ENCODE measurements at places on chromosomes 4 and X. TPM values are rescaled to one million over a fixed set of nuclear protein-coding genes. Genes with fewer than 3 reads are reported as not detected.

The GAGE12C gene
- not detected for polyA plus RNA-seq

The EREG gene
- not detected for polyA plus RNA-seq

The LRCH2 gene
- not detected for polyA plus RNA-seq

The LSM6 gene
- 70.9 TPM for polyA plus RNA-seq

The NAP1L2 gene
- 0.38 TPM for polyA plus RNA-seq

The BST1 gene
- 0.21 TPM for polyA plus RNA-seq

The SUPT20HL1 gene
- polyA plus RNA-seq = not detected

The TASL gene
- 39.3 TPM for polyA plus RNA-seq

The PLP1 gene
- polyA plus RNA-seq = not detected

The CFAP99 gene
- not detected for polyA plus RNA-seq

The PJA1 gene
- polyA plus RNA-seq = 35.9 TPM

The NALF2 gene
- polyA plus RNA-seq = not detected

The SH3TC1 gene
- 39.8 TPM for polyA plus RNA-seq

The LEF1 gene
- 14.5 TPM for polyA plus RNA-seq

The MAGEE2 gene
- polyA plus RNA-seq = not detected

The CWH43 gene
- not detected for polyA plus RNA-seq

The VCX2 gene
- polyA plus RNA-seq = not detected

Data from IgD-negative memory B cell (primary cell).